GM04504 (cell line): ENCODE measurements at places on chromosomes 5 and 9.

DNA sequence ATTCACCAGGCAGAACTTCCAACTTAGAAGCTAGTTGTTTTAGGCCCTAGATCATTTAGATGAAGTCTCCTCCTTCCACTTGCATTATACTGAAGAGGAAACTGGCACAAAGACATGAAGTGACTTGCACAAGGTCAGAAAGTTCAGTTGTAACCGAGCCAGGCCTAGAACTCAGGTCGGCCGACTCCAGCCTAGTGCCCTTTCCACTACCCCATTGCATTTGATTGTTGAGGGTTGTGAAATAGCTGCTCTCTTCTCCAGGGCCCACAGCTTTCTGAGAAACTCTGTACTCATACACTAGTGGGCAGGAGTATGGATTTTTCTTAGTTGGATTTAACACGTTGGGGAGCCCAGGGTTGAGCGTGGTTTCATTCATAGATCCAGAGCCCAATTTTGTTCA lies 5.6 kb downstream of the ZNF462 start:
- no peak for DNase-seq

DNA sequence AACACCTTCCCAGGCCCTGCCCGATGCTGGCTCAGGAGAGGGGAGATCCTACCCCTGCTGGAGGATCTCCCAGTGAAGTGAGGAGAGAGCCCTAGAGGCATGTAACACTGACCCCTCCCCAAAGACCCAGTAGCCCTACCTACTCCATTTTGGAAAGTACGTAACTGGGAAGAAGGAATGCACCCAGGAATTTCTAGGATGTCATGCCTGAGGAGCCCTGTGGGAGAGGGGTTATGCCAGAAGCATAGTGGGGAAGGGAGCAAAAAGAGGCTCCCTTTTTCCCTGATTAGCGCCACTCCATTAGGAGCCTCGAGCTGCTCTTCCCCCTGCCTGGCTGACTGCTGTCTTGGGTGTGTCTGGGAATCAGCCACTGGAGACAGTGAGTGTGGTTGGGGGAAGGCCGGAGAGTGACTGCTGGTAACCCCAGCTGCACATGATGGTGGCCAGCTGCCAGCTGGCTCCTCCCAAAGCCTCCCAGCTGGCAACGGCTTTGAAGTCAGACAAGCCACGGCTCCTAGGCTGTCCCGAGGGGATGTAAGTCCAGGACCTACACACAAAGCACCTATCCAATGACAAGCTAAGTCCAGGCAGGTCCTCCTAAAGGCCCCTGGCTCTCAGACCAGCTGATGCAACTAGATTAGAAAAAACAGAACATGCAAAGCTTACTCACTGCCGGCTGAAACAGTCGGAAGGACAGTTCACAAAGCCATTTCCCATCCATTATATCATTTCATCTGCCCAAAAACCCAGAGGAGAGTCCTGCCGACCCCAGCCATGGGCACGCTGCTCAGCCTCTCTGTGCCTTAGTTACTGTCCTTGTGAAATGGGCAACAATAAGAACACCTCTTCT lies 136.5 kb upstream of the ABCA1 start:
- DNase-seq: peak; percentile 94

DNA sequence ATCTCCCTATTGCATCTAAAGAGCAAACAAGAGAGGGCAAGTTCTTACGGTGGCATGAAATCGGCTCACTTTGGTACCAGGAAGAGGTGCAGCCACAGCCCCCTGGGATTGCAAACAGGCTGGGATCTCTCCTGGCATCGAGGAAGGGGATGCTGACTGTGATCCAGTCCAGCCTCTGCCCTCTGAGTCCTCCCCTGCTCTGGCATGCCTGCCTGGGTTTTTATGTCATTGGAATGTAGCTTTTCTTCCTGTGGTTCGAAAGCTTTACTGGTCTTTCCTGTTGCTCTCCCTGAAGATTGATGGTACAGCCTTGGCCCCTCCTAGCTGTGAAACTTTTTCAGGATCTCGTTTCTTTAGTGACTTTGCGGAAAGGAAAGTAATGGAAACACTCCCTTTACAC lies 6.6 kb downstream of the SLC46A2 start:
- no peak for DNase-seq

GRCh38 chr9:6123416-6123815 lies 92.2 kb upstream of the IL33 start:
- DNase-seq: no peak

DNA sequence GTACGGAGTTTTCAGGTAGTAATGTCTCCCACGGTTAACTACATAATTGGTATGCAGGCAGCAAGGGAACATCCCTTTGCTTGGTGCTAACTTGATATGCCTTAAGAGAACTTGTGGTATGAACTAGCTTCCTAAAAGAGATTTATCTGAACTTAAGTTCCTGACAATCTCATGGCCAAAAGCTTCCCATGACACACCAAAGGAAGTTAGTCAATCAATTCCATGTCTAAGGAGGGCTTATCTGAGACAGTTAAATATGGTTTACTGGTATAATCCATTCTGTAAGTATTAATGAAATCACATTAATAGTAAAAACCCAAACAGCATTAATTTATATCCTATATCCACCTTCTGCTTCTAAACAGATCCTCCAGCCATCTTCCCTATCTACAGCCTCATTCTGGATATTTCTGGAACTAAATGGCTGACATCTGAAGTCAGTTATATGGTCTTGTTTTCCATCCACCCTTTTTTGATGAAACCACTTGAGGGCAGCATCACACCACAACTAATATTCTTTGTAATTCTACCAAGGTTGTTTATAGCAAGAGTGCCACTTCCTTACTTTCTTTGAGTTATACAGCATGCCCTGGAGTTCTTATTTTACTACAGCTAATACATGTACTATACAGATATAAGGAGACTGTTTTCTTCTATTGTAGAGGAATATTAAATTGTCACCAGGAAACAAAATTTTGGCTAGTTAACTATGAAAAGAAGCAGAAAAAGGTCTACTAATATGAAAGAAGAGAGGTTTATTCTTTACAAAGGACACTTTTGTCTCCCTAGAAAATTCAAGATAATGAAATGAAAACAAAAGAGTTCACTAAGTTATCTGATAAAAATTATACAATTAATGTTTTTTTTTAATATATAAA lies 34.7 kb downstream of the SHOC1 start:
- peak; percentile 63 for DNase-seq

- DNase-seq: no peak
Observed at GRCh38 chr5:140996060-140996459, 29.8 kb downstream of the PCDHAC2 start.

DNA sequence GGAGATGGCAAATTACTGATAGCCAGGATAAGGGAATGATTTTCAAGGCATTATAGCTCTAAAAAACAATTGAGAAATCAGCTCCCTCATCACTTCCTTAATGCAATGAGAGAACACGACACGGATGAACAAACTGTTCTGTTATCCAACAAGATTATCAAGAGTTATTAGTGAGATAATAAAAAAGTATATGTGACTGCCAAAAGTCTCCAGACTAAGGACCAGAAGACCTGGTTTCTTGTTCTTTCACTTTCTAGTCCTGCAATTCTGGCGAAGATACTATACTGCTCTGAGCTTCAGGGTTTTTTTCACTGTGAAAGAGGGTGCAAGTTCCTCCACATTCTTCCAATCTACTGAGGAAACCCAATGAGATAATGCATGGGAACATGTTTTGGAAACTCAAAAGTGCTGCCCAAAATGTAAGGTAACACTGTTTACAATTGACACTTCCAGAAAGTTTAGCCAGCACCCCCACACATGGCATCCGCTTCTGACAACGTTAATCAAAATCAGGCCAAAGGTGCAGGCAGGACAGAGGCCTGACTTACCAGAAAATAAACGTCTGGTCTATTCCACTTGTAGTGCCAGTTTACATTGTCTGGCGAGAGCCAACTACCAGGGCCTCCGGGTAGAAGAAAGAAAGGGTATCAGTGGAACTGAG lies 254.2 kb downstream of the DOCK8 start:
- DNase-seq: no peak

GRCh38 chr5:10286162-10286861 lies 21.4 kb downstream of the CMBL start:
- DNase-seq: no peak

GRCh38 chr9:90064971-90065370 lies 460.2 kb downstream of the GADD45G start:
- no peak for DNase-seq

- DNase-seq: no peak
Observed at GRCh38 chr5:133108481-133108921, 56.7 kb downstream of the HSPA4 start.

DNA sequence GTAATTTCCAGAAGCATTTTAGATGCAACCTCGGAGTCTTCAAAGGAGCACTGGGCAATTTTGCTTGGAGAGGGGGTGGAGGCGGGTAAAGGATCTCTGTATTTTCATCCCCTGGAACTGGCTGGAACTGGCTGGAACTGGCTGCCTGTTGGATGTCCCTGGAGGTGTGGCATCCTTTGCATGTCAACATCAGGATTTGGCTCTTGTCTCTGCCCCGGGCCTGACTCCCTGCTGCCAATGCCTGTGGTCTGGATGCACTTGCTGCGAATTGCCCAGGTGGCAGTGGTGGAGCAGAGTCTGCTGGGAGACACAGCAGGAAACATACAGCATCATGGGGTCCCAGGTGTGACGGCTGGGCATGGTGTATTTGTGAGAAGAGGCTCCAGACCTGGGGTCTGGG lies 391.3 kb downstream of the GADD45G start:
- DNase-seq: no peak

- DNase-seq: no peak
Observed at GRCh38 chr5:2188661-2189060, 305.9 kb upstream of the IRX4 start.

GRCh38 chr9:31894008-31894407 lies 490.4 kb upstream of the ACO1 start:
- no peak for DNase-seq

- DNase-seq: no peak
Observed at GRCh38 chr5:72693546-72694205, 122.8 kb upstream of the TNPO1 start.

- DNase-seq: no peak
Observed at GRCh38 chr9:86351880-86352279, 2.3 kb downstream of the TUT7 start.

DNA sequence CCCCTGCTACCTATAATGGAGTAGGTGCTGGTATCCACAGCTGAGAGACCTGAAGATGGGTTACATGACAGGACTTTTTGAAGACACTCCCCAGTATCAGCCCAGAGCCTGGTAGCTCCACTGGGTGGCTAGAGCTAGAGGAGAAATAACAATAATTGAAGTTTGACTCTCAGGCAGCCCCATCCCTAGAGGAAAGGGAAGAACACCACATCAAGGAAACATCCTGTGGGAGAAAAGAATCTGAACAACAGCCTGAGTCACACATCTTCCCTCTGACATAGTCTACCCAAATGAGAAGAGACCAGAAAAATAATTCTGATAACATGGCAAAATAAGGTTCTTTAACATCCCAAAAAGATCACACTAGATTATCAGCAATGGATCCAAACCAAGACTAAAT lies 432.1 kb downstream of the CDH18 start:
- DNase-seq: no peak

DNA sequence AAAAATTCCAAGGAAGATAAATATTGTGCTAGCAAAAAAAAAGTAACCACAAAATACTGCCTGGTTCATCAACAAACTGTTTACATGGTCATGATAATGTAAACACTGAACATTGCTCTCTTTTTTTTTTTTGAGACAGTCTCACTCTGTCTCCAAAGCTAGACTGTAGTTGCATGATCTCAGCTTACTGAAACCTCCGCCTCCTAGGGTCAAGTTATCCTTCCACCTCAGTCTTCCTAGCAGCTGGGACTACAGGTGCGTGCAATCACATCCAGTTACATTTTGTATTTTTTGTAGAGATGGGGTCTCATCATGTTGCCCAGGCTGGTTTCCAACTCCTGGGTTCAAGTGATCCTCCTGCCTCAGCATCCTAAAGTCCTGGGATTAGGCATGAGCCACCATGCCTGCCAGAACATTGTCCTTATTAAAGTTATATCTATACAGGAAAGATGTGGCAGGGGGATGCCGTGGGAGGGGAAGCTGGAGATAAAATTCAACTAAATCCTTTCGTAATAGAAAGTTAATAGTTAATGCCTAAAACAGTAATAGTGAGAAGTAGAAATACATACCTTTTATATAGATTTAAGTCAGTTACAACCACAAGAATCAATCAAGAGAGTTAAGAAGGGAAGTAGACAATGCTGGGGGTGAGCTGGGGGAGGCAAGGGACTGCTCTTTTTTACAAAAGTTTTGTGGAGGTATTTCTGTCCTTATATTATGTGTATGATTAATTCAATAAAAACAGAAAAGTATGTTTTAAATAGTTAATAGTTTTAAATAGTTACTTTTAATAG lies 52.3 kb downstream of the RGMB start:
- DNase-seq: no peak

GRCh38 chr5:133924221-133924920 lies 44.1 kb downstream of the C5orf15 start:
- peak; percentile 7 for DNase-seq

DNA sequence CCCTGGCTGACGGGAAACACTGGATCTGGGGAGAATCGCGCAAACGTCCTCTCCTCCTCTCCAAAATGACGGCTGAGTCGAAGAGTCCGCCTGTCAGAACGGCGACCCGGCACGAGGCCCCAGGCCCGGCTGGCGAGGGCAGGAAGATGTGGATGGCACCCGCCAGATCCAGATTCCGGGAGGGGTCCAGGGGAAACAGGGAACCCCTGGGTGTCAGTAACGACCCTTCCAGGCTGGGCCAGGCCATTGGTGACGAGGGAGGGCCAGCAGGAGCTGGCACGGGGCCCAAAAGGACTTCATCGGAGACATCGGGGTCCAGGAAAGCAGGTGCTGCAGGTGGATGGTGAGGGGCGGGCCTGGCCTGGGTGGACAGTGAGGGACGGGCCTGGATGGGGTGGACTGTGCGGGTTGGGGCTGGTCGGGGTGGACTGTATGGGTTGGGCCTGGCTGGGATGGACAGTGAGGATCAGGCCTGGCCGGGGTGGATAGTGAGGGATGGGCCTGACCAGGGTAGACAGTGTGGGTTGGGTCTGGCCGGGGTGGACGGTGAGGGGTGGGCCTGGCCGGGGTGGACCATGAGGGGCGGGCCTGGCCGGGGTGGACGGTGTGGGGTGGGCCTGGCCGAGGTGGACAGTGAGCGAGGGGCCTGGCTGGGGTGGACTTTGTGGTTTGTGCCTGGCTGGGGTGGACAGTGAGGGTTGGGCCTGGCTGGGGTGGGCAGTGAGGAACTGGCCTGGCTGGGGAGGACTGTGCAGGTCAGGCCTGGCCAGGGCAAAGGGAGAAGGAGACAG lies 14.0 kb downstream of the SLC6A3 start:
- DNase-seq: no peak

DNA sequence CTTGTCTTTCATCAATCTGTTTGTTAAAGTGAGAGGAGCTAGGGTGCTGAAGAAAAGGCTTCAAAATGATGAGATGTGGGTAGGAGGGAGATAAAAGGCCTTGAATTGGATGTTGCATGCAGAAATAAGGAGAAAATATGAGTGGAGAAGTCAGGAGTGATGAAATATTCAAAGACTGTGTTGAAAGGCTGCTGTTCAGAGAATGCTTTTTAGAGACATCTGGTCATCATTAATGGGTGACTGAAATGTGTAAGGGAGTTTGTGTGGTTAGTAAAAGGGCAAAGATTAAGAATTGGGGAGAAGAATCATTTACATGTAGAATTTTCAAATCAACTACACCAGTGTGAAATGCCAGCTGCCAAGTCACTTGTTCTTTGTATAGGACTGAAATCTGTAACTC lies 383.9 kb downstream of the MAT2B start:
- no peak for DNase-seq

- no peak for DNase-seq
Observed at GRCh38 chr9:37283730-37284325, 138.7 kb upstream of the GRHPR start.

- DNase-seq: peak; percentile 19
Observed at GRCh38 chr9:133731876-133732638, 6.1 kb downstream of the SARDH start.
